Activated CD8-positive, alpha-beta memory T cell treated with anti-CD3 and anti-CD28 coated beads for 1 hour (primary cell): ENCODE measurements at places on chromosomes 16 and 17.

DNA sequence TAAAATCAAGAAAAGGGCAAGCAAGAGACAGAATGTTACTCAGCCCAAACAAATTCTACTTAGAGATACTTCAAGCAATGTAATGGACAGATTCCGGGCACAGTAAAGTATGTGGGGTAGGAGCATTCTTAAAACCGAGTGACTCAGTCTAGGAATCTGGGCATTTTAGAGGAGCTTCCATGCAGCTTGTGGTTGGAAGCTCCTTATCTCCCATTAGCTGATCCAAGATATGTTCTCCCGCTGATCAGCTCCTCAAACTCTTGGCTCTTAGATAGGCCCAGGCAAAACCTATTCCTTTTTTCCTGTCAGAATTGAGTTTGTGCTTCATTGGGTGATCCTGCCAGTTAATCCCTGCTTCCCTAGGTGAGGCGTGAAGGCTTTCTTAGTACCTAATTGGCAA is 303.3 kb downstream of the CEP112 start:
- no peak for DNase-seq

- DNase-seq: peak; percentile 30
Measured at GRCh38 chr17:27569257-27569722, 61.7 kb upstream of the LGALS9 start.

DNA sequence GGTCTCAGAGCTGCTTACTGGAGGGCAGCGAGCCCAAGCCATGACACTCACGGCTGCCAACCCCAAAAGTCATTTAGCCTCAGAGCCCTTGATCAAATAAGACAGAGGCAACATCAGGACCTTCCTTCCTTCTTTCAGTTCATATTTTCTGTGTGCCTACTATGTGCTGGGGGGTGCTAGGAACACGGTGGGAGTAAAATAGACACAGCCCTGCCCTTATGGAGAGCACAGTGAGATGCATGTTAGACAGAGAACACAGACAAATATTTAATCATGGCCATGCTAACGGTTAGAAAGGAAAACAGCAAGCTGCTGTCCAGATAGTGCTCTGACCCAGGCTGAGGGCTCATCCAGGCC is 4.5 kb upstream of the BRD7 start:
- no peak for DNase-seq

GRCh38 chr17:80459234-80459633 is 17.2 kb downstream of the NPTX1 start:
- no peak for DNase-seq

- DNase-seq: peak; percentile 75
Measured at GRCh38 chr17:40564883-40565768, at the start of gene CCR7. CCR7 (minus strand) TSS chr17:40565472; CDS start chr17:40565409, 63 bp downstream.
